ENCODE measurements at places on chromosomes 7 and 10.
A peak's percentile ranks its signal among the peaks of the same experiment; 100 is the strongest.

DNA sequence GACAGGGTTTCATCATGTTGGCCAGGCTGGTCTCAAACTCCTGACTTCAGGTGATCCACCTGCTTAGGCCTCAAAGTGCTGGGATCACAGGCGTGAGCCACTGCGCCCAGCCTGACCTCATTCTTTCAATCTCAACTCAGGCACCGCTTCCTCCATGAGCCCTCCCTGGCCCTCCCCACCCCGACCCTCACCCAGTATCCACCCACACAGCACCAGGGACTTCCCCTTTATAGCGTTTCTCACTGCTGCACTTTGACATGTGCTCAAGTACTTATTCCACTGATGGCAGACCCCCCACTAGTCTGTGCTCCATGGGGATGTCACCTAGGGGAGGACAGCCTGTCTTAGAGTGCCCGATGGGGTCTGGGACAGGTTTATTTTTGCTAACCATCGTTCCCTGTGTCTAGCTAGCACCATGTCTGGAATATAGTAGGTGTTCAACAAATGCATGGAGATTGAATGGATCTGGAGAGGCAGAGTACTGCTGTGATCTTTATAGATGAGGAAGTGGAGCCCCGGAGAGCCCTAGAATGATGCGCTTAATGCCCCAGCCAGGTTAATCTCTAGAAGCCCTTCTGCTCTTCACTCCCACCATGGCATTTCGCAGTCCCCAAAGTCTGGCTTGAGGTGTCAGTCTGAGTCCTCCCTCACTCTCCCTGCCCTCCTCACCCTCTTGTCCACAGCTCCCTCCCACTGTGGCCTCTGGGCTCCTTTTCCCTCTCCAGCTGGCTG, 258.8 kb downstream of the RPS24 start:
- no peak for DNase-seq

DNA sequence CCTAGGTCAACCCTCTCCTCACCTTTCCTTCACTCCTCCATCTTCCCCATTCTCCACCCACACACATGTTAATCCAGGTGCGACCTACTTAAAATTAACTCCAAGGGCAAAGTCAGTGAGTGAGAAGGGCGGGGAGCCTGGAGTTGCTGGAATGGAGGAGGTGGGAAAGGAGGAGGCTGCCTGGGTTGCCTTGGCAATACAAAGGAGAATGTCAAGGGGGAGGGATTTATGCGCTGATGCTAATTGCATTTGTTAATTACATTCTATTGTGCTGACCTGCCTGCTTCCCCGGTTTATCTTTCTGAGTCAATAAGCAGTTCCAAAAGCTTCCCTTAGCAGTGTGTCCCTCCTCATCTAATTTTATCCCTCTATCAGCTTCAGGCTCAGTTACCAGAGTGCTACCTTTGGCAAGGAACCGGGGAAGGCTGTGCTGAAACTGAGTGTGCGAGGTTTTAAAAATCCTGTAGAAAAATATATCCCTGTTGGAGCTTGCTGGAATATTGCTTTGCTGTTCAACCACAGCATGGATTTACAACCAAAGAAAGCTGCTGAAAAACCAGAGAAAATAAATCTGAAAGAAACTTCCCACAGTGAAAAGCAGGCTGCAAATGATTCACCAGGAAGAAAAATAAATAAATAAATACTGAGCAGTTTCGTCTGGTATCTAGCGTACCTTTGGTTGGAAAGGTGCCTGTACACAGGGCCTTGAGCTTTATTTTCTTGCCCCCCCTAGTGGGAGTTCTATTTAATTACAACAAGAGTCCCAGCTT, 113.2 kb upstream of the DGKB start:
- peak; percentile 49 for DNase-seq

DNA sequence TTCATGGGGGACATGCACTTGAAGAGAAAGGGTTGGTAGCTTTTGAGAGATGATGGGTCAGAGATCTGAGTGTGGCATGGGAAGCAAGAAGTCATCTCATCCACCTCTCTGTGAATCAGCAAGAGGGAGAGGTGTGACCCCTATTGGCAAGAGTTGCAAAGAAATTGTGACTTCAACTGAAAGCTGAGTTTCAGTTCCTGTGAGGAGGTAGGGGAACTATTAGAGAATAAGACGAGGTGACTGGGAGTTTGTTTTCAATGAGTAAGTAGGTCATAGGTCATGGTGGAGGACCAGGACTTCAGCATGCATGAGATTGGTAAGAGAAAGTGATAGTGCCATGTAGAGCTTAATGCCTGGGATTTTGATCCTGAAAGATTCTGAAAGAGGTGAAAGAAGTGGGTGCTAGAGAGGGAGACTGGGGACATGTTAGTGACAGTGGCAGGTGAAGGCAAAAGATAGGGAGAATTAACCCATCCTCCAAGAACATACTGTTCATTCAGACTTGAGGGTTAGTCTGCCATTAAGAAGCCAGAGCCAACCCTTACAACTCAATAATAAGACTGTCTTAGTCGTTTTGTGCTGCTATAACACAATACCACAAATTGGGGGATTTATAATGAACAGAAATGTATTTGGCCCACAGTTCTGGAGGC, 75.5 kb upstream of the CAPZA2 start:
- DNase-seq, result no peak

- DNase-seq, result no peak
Observed at GRCh38 chr10:60508831-60509230, 119.2 kb upstream of the ANK3 start.

- peak; percentile 58 for DNase-seq
Observed at GRCh38 chr10:62652114-62652513, 152.4 kb upstream of the ADO start.

GRCh38 chr10:83680470-83680891, 458.8 kb upstream of the GHITM start:
- no peak for DNase-seq

DNA sequence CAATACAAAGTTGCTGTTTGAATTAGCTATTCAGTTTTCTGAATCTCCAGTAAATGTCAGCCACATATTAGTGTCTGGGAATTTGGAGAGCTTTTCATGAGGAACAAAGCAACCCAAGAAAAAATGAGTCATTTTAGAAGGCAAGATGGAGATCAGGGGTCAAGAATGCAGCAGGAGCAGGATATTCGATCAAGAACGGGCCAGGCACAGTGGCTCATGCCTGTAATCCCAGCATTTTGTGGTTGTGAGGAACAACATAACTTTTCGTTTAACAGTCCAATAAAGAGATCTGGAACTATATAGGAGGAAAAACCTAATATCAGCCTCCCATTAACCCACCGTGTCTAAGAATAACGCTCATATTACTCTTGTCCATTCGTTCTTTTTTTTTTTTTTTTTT, 600.5 kb downstream of the MAGI2 start:
- DNase-seq, result no peak

DNA sequence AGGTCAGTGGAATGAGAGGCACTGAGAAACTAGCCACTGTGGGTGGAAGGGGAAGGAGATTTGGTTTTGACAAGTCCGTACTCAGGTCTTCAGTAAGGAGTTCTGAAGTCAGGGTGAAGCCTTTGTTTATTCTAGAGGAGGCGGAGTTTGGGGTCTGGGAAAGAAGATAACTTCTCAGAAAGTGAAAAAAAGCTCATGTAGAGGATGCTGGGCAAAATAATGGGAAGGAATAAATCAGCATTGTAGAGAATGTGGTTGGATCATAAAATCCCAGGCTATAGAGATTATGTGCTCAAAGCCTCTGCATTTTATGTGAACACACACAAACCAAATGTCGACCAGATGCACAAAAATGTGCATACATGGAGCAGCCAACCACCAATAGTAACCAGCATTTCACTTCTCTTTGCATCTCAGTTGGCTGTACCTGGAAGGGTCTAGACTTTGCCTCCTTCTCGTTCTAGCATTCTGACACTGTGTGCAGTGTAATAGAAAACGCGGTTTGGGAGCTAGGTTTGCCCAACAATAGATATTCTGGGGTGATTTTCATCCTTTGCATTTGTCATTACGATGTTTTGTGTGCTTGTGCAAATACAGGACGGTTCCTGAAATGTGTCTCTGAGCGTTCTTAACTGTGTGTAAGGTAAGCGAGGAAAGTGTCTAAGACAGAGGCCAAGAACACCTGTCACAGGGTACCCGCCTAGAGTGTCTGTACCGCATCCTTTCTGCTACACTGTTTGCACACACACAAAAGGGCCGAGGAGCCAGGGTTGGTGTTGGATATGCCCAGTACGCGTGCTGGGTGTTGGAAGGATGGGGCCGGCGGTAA, 603 bp upstream of the HECW1 start:
- no peak for DNase-seq

DNA sequence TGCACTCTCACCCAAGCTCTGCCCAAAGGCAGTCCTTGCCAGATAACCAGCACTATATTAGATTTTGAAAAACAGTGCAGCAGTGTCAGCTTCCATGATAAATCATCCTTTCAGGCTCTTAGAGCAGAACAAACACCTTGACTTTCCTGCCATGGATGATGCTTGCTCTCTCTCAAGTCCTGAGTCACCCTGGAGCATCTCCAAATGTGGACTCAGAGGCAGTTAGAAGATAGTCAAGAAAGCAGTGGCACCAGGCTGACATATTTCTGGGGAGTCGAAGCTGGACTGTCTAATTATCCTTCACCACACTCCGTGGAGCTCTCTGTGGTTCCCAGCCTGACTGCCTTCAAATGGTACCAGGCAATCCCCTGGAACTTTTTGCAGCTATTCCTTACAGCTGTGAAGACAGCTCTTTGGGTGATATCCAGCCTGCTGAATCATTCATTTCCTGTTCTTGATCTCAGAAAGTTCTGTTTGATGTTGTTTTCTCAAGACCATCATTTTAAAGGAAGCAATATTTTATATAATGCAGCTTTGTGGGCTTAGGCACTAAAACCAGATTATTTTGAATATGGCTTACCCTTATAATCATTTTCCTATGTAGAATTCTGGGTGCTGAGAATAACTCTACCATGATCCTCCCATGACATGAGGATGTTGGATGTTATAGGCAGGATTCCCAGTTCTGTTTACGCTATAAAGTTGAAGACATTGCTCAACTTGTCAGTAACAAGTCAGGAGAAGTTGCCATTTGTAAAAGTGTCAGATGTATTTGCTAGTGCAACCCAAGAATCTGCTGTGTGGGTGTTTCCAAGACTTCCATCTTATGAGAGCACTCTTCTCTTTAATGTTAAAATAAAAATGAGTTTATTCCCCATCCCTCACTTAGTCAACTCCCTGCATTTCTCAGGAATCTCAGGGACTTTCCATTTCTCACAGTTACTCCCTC, 233.8 kb downstream of the C7orf25 start:
- peak; percentile 88 for DNase-seq

Data from HS-5 (cell line).